Psoas muscle (tissue), 8 donors: ENCODE measurements at places on chromosomes 13 and 19.

- DNase-seq: no peak
Measured at GRCh38 chr13:36728006-36728405, 54.2 kb downstream of the SERTM1 start.

GRCh38 chr13:36385489-36385888 lies 39.3 kb upstream of the SPART start:
- no peak for DNase-seq

GRCh38 chr19:14476673-14477401 lies 1.7 kb upstream of the PTGER1 start:
- DNase-seq: peak; percentile 49

DNA sequence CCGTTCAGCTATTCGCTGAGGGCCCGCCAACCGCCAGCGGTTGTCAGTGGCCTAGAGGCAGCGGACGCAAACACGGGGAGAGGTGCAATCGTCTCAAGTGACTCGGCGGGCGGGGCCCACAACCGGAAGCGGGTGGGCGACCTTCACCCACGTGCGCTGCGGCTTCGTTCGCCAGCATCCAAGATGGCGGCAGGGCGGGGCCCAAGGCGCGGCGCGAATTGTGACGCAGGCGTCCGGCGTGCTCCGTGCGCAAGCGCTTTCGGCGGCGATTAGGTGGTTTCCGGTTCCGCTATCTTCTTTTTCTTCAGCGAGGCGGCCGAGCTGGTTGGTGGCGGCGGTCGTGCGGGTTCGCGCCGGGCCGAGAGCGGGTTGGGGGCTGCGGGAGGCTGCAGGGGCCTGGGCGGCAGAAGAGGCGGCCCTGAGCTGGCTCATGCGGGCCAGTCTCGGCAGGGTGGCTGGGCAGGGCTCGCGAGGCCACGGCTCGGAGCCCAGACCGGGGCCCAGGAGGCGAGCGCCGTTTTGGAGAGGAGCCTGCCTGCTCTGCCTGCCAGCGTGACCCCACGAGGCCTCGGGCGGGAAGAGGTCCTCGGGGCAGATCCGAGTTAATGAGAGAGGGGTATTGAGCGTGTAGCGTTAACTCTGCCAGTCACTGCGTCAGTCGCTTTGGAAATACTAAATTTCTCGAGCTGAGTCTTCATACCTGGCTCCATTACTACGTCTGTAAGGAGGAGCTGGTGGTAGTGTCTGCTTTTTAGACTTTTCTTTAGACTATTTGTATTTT lies at the start of gene UBA52:
Gene UBA52, plus strand, starts transcription at position 294 of the 781 bp plus-strand sequence. CDS start 1,444 bp downstream, outside the sequence.
- DNase-seq: peak; percentile 99
